ENCODE measurements at places on chromosomes 5 and 9.

- no peak for DNase-seq
These were observed 405.1 kb upstream of the KLF4 start for GRCh38 chr9:107894572-107895261.

DNA sequence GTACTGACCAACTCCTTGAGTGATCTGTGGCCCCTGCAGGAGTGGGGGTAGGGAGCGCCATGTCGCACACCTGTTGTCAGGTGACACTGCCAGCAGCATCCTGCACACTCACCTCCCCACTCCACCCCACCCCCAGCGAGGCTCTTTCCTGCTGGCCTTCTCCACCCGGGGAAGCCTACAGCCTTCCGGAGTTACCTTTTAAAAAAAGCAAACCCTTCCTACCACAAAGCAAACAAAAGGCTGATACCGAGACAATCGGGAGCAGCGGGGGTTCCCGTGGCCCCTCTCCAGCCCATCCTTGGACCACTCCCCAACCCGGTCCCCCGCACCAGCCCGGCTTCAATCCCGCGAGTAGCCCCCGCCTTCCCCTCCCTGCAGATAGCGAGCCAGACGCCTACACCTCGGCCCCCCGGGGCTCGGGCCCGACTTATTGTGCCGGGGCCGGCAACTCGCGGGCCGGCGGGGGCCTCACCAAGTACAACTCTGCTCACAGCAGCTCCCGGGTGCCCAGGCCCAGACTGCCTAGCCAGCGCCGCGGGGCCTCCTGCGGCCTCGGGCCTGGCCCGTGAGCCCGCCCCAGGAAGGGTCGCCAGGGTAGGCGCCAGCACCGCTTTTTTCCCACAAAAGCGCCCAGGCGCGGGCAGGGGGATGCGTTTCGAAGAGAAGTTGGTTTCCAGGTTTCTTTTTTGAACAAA lies 724 bp downstream of the MACROH2A1 start:
- DNase-seq = no peak

GRCh38 chr9:34628656-34629490 lies at the start of gene ARID3C:
ARID3C (minus strand) TSS chr9:34629066; CDS start chr9:34628014, 1,052 bp downstream.
- no peak for DNase-seq

GRCh38 chr9:134554373-134555093 lies 87.1 kb upstream of the COL5A1 start:
- DNase-seq = no peak

- no peak for DNase-seq
These were observed 99.3 kb downstream of the SLIT3 start for GRCh38 chr5:169201597-169201996.

GRCh38 chr9:124256517-124257069 lies 1.2 kb upstream of the NEK6 start:
- DNase-seq = peak; percentile 92

GRCh38 chr9:111527347-111527746 lies 2.4 kb downstream of the ZNF483 start:
- no peak for DNase-seq

DNA sequence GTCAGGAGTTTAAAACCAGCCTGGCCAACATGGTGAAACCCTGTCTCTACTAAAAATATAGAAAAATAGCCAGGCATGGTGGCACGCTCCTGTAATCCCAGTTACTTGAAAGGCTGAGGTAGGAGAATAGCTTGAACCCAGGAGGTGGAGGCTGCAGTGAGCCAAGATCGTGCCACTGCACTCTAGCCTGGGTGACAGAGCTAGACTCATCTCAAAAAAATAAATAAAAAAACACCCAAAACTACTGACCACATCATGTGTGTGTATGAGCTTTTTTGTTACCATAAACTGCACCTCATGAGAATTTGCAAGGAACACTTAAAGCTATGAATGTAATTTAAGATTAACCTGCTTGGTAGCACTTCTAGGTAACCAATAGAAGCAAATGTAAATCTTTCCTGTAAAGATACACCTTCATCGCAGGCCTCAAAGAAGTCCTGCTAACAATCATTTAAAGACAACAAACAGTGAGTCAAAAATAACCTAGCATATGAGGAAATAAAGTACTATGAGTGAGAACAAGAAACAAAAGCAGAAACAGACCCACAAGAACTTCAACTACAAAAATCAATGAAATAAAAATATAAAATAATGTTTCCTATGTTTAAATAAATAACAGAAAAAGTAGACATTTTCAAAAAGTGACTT lies 13.0 kb downstream of the SLC38A9 start:
- no peak for DNase-seq

DNA sequence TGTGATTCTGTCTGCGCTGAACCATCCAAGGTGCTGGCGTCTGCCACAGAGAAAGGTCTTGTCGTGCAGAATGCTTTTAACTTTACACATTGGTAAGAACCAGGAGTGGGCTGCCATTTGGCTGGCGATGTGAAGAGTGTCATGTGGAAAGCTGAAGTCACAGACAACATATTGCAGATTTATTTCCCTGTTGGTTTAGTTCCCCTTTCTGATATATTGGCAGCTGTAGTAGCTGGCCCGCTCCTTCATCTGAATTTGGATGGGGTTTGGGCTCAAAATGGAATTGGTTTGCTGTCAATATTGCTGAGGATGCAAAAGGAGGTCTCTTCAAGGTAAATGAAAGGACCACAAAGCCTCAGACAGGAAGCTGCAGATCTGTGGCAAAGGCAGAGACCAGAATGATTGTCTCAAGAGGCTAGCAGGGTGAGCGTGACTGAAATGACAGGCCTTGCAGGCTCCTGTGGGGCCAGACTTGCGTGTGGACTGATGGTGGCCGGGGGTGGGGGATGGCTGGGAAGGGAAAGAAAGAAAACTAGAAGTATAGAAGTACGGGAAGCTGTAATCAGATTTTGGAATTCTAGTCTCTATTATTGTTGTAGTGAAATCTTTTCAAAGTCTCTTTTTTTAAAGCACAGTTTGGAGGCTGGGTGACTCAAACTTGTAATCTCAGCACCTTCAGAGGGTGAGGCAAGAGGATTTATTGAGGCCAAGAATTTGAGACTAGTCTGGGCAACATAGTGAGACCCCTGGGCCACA lies 25.1 kb upstream of the CD180 start:
- DNase-seq = no peak

DNA sequence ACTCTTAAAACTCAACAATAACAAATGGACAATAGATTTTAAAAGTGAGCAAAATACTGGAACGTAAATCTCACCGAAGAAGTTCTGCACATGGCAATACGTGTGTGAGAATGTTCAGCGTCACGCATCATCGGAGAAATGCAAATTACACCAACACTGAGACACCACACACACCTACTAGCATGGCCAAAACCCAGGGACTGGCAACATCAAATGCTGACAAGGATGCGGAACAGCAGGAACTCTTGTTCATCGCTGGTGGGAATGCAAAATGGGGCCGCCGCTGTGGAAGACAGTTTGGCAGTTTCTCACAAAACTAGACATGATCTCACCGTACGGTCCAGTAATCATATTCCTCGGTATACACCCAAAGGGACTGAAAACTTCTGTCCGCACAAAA lies 21.6 kb upstream of the CLPTM1L start:
- DNase-seq = no peak

- DNase-seq = no peak
These were observed 765.3 kb upstream of the ADAMTS16 start for GRCh38 chr5:4374866-4375265.

DNA sequence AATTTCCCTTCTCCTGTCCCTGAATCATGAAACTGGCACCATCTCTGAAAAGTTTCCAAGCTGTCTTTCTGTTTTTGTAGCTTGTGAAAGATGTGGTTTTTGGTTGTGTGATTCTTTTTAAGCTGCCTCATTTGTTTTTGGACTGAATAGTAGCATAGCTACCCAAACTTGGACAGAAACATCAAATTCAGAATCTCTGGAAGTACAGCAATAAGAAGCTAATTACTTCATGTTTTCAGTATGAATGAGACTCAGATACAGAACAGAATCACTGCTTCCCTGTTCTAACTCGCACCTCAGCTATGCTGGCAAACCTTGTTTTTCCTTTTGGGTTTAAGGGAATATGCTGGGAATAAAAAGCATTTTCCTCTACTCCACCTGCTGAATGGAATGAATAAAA lies 101.0 kb downstream of the FGF1 start:
- DNase-seq = no peak

GRCh38 chr9:117103438-117104110 lies 311.3 kb downstream of the ASTN2 start:
- no peak for DNase-seq

- DNase-seq = peak; percentile 13
These were observed 189.6 kb downstream of the PIK3R1 start for GRCh38 chr5:68405026-68405684.

GRCh38 chr9:109903515-109904138 lies 123.6 kb downstream of the PALM2AKAP2 start:
- peak; percentile 72 for DNase-seq

DNA sequence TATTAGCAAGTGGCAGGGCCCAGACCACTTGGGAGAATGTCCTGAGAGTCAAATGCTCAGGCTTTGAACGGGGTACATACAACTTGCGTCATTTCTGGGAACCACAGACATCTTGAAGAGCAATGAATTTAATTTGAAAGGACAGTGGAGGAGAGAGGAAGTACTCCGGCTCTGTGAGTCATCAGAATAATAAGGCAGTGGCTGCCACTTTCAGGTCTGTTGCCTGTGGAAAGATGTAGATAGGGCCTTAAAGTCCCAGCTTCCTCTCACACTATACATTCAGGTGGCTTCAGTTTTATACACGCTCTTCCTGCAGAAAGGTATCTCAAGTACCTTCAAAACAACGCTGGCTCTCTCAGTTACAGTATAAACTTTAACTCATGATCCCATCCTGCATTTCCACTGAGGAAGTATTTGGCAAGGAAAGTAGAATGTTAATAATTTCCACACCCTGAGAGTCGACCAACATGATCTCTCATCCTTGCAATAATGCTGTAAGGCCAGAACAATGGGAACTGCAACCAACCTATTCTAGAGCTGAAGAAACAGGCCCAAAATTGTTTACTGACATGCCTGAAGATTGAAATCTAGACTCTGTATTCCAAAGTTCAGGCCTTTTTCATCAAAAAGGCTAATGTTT lies 6.8 kb upstream of the PRUNE2 start:
- DNase-seq = peak; percentile 60

- no peak for DNase-seq
These were observed 560.3 kb upstream of the TLE4 start for GRCh38 chr9:79011461-79011860.

- no peak for DNase-seq
These were observed 46.2 kb downstream of the F2RL2 start for GRCh38 chr5:76576996-76577395.

GRCh38 chr5:61055434-61056006 lies 106.7 kb downstream of the SMIM15 start:
- DNase-seq = peak; percentile 67

DNA sequence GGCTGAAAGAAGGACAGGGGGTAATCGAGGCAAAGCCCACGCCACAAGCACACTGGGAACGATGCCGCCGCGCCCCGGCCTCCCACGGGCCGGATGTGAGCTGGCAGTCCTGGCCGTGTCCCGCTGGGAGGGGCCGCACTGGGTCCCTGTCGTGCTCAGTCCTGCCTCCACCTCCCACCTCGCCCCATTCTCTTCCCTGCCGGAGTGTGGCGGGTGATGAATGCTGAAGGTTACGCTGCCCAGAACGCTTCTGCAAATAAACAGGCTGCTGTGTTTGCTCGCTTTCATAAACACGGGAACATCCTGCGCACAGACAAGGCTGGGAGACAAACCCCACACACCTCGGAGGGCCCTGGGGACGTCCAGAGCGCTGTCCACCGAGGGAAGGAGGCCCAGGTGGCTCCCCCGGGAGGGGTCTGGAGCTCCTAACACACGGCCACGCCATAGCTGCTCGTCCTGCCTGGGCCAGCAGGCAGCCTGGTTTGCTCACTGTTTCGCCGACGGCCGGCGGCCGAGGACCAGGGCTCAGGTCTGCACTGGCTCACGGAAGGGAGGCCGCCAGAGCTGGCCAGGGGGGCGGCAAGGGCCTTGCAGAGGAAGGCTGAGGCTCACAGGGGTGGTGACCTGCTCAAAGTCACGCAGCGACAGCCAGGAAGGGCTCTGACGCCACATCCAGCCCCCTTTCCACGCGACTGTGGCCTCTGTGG lies 2.3 kb downstream of the DNLZ start:
- no peak for DNase-seq

DNA sequence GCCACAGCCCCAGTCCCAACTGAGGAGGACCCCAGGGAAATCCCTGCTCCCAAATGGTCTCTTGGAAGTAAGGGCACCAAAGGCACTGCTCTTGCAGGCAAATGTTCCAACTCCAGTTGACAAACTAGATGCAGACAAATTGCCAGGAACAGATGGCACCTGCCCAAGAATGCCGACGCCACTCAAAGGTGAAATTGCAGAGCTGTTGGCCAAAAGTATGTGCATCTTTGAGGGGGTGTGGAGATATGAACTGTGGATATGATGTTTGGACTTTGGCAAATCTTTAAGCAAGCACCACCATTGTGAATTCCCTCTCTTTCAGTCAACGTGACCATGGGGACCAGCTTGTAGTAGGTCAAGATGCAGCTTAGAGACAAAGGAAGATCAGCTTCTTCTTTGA lies 12.0 kb upstream of the CPLX2 start:
- no peak for DNase-seq

DNA sequence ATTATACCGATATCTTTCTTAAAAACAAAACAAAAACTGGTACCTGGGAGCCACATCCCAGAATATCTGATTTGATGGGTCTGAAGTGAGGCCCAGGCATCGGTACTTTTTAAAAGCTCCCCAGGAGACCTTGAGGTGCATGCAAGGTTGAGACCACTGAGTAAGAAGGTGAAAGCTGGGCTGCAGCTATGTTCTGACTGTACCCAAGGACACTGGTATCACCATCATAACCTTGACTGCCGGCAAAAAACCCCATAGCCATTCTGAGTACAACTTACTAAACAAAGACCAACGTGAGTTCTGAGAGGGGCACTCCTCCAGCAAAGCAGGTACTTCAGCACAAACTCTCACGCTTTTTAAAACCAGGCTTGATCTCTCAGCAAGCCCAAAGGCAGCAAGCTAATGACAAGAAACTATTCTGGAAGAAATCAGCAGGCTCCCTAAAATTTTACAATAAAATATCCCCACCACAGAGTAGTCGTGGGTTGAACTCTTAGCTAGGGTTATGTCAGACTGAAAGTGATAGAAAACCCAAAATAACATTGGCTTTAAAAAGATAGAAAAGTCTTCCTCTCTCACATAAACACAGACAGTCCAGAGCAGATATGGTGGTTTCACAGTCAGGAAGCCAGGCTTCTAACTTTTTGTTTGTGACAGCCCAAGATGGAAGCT lies 263.9 kb downstream of the SAXO1 start:
- no peak for DNase-seq

DNA sequence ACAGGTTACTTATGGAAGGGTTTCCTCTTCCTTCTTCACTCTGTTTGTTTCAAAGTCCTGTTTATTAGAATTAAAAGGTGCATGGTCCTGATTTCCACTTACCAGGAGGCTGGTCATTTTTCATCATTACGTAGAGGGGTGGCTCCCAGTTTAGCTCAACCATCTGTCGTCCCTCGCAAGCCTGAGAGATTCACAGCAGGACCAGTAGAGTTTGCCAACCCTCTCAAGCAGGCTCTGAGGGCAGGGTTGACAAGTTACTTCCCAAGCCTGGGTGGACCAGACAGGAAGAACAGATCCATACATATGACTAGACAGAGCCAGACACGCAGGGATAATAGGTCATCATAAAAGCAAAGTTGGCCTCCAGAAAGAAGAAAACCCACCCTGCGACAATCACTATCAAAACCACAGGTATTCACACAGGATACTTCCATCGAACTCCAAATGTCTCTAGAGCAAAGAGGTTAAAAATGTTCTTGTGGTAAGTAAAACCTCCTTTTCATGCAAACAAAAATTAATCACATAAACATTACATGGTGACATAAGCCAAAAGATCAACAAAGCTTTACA lies 151.9 kb downstream of the ELAVL2 start:
- DNase-seq = no peak
